ENCODE measurements at places on chromosomes 13 and 19.

- peak; percentile 90 for DNase-seq
These were observed 1.3 kb upstream of the PPAN start for GRCh38 chr19:10104665-10105508.

GRCh38 chr13:43520351-43520750 is 266.4 kb downstream of the ENOX1 start:
- DNase-seq: no peak

- DNase-seq: no peak
These were observed 508.6 kb upstream of the KLHL1 start for GRCh38 chr13:70616847-70617246.

- no peak for DNase-seq
These were observed 173.5 kb downstream of the DCT start for GRCh38 chr13:94305934-94306333.

- no peak for DNase-seq
These were observed 104.2 kb upstream of the IPO5 start for GRCh38 chr13:97849305-97849704.

GRCh38 chr19:31283701-31284100 is 65.5 kb downstream of the TSHZ3 start:
- no peak for DNase-seq

GRCh38 chr13:24670174-24670573 is 10.0 kb upstream of the ATP12A start:
- DNase-seq: no peak

GRCh38 chr19:17496337-17496997 is 15.0 kb upstream of the PGLS start:
- peak; percentile 75 for DNase-seq

DNA sequence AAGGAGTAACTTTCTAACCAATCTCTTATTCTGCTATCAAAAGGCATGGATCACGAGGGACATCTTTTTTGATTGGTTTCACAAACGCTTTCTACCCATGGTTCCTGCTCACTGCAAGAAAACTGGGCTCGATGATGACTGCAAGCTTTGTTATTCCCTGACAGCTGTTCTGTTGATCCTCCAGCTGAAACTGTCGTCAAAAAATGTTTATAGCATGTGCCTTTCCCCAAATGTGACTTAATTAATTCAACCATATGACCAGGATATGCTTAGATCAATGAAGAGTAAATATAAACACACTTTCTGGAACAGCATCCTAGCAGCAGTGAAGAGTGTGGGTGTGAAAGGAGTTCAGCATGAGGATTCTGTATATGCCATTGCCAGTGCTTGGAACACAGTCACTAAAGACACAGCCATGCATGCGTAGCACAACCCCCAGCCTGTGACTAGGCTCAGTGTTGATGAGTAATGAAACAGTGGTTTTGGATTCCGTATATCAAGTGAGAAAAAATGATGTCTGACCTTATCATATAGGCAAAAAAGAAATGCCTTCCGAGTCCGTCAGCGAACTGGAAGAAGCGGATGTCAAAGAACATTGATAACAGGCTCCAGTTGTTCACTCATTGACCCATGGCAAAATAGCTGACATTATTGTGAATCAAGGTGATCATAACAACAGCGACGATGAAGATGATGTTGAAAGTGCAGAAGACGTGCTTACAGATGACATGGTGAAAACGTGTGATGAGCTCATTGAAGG is 347.4 kb downstream of the FGF9 start:
- no peak for DNase-seq

DNA sequence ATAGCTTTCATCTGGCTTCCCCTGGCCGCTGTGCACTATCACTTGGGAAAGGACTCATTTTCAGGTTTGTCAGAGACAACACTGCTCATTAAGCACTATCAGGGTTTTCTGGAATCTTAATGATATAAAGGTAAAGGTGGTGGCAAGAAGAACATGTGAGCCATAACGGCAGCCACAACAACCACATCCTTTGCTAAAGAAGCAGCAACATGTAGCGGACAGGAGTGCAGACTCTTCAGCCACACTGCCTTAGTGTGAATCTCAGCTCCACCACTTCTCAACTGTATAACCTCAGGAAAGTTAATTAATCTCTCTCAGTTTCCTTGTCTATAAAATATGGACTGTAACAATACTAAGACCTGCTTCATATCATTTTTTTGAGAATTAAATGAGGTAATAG is 24.1 kb upstream of the MIR17HG start:
- no peak for DNase-seq

GRCh38 chr13:45503658-45504057 is 38.9 kb downstream of the COG3 start:
- DNase-seq: no peak

- DNase-seq: no peak
These were observed 198.6 kb downstream of the OXGR1 start for GRCh38 chr13:96795670-96796069.

- no peak for DNase-seq
These were observed 21.4 kb upstream of the MICU2 start for GRCh38 chr13:21625366-21625765.

DNA sequence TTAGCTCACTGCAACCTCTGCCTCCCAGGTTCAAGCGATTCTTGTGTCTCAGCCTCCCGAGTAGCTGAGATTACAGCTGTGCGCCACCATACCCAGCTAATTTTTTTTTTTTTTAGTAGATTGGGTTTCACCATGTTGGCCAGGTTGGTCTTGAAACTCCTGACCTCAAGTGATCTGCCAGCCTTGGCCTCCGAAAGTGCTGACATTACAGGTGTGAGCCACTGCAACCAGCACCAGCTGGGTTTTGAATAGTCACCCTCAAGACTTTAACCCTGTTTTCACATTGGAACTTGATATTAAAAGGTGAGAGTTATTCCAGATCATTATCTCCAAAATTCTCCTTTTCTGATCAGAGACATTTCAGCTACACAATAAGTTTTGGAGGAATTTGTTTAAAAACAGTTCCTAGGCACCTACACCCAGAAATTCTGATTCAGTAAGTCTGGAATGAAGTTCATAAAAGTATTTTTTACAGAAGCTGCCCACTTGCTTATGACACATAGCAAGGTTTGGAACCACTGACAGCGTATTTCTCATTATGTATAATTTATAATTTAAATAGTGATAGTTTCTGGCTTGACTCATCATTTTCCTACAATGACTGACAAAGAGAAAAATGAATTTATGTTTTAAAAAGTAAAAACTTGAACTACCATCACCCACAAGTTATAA is 417.3 kb downstream of the DIAPH3 start:
- DNase-seq: no peak

DNA sequence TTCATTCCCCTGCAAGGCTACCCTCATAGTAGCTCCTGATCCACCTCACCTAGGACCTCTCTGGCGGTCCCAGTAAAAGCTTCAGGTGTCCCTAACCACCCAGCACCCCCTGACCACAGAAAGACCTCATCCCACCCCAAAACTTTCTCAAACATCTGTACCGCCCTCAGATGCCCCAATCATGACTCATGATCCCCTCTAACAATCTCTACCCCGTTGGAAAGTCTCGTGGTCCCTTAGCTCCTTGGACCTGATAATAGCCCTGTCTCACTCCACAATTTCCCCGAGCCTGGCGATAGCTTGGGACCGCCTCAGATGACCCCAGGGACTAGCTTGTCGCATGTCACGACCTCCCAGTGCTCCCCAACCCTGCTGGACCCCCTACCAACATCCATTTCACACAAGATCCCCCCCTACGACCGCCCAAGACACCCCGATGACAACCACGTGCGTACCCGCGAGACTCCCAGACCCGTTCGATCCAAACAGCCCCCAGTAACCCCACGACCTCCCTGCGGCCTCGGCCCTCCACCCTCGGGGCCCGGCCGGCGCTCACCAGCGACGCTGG is 450 bp downstream of the NDUFA11 start:
- DNase-seq: peak; percentile 9

DNA sequence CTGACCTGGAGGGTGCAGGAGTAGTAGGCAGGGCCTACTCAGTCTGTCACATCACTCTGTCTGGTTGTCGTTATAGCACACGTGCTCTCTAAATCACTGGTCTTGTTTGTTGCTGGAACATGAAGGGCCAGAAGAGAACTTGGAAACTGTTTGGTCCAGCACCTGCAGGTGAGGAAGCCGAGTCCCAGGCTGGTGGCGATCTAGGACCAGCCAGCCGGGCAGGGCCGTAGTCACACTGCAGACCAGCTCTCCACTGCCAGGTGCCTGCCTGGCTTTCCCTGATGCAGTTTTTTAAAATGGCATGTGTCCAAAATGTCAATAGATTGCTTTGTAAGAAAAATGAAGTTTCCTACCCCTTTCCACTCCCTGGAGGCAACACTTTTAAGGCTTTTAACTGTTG is 53.7 kb downstream of the GGACT start:
- no peak for DNase-seq

GRCh38 chr19:16428372-16429036 is 43.3 kb downstream of the EPS15L1 start:
- DNase-seq: no peak

DNA sequence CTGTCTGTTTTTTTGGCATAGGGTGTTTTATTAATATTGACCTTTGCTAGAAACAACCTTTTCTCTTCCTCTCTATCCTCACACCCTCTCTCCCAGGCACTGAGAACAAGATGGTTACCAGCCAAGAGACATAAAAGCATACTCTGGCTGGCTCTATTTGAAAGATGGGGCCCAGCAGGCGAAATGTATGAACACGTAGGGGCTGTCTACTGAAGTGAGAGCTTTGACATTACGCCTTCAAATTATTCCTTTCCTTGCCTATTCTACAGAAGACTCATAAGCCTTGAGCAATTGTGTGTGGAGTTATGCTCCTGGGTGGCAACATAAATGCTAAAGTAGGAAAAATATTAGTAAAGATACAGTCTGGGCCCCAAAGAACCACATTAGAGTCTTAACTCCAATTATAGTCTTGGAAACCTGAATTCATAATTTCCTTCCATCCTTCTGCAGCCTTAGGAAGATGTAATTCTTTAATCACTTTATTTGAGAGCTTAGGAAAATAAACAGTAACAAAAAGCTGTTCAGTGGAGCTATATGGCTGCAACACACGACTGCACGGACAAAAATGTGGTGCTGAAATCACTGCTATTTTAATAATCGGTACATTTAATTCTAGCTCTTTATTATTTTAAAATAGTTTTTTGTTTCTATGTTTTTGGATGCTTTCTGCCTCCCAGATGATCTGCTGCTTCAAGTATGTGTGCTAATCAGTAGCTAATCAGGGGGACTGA is 122.3 kb upstream of the RNF113B start:
- DNase-seq: no peak

DNA sequence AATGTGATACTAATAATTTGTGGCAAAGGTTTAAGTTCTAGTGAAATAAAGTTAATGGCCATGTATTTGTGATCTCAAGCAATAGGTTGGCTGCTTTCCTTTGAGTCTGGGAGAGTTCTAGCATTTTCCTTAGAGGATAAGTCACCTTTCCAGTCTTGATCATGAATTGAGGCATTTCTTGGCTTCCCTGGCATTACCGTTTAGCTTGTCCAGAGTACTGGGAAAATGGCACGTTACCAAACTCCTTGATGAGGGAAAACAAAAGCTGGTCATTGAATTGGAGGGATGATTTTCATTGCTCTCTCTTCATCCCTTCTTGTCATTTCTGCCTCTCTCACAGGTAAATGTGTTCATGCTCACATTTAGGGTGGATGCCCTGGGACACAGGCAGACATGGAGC is 34.0 kb upstream of the SPRY2 start:
- DNase-seq: no peak

DNA sequence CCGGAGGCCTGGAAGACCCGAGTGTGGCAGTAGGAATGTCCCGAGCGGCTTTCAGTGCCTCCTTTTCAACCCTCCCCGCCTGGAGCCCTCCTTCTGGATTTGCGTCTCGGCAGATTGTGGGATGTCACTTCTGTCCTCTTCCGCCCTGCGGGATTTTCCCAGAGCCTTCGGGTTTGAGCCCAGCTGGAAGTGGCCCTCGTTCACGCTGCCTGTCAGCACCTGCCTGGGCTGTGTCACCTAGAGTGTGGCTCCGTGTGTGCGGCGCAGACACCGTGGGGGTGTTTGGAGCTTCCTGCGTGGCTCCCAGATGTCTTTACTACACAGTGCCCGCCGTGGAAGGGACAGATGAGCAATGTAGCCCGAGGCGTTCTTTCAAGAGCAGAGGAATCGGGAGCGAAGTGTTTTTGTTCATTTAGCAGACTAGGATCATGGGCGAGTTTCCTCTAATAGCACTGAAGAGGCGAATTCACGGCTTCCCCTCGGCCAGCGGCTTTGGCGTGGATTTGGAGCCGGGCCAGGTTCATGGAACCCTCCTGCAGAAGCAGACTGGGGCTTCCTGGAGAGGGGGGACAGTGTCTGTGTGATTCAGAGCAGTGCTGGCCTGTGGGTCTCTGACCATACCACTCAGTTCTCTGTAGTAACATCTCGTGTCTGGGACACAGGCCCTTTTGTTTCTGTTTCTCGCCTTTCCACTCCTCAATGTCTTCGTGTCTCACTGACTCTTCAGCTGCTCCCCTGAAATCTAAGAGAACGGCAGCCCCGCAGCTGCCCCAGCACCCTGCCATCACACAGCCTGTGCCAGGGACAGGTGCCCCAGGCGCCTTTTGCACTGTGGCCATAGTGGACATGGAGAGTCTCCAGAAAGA is 68.0 kb downstream of the KDM4B start:
- no peak for DNase-seq

- DNase-seq: no peak
These were observed 95.2 kb downstream of the COL4A1 start for GRCh38 chr13:110211735-110212134.

DNA sequence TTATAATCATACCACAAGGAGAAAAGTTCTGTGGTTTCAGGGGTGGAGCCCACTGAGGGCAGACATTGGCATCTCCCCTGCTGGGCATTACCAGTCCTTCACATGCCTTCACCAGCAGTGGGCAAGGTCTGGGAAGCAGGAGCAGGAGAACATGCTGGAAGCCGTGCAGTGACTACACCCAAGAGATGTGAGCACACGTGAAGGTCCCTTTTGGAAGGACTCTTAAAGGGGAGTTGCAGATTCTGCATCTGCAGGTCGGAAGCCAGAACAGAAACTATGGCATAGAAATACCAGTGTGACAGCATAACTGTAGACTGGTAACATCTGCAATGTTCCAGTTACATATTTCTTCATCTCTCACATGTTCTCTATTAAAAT is 26.9 kb upstream of the KL start:
- DNase-seq: no peak

DNA sequence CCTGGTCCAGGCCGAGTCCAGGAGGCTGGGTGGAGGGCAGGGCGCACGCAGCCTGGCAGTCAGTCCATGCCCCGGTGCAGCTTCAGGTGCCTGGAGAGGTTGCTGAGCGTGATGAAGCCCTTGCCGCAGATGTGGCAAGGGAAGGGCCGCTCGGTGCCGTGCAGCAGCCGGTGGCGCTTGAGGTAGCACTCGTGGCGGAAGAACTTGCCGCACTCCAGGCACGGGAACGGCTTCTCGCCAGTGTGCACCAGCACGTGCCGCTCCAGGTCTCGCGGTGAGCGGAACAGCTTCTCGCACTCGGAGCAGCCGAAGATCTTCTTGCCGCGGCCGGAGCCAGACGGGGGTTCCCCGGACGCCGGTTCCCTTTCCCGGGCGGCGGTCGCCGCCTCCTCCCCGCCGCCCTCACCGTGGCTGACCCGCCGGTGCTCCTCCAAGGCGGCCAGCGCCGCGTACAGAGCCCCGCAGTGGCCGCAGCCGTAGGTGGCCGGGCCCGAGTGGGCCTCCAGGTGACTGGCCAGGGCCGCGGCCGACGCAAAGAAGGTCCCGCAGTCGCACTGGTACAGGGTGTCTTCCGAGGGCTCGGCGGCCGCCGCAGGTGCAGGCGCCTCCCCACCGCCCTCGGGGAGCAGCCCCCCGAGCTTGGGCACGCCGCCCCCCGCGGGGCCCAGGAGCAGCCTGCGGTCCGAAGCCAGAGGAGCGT is 6.8 kb downstream of the FIZ1 start:
- DNase-seq: no peak
